ENCODE measurements at places on chromosomes 1 and 21. TPM values are rescaled to one million over a fixed set of nuclear protein-coding genes. Genes with fewer than 3 reads are reported as not detected.

ITLN1 gene
- polyA plus RNA-seq: 1.4 TPM

NMNAT1 gene
- 26.7 TPM for polyA plus RNA-seq

TNNT2 gene
- 73.0 TPM for polyA plus RNA-seq

TRABD2B gene
- 29.5 TPM for polyA plus RNA-seq

ADAM30 gene
- not detected for polyA plus RNA-seq

C1orf94 gene
- polyA plus RNA-seq: not detected

RIPPLY3 gene
- 2.8 TPM for polyA plus RNA-seq

MPL gene
- polyA plus RNA-seq: 1.2 TPM

FMO3 gene
- polyA plus RNA-seq: 0.16 TPM

SIPA1L2 gene
- 40.8 TPM for polyA plus RNA-seq

CD1D gene
- polyA plus RNA-seq: 7.6 TPM

RUNX3 gene
- polyA plus RNA-seq: 0.62 TPM

MAP3K21 gene
- 30.9 TPM for polyA plus RNA-seq

BRINP2 gene
- polyA plus RNA-seq: 0.14 TPM

CXADR gene
- polyA plus RNA-seq: 38.4 TPM

GRCh38 chr1:38489844-38490270 lies 369.7 kb downstream of the RRAGC start:
- DNase-seq: no peak

DNA sequence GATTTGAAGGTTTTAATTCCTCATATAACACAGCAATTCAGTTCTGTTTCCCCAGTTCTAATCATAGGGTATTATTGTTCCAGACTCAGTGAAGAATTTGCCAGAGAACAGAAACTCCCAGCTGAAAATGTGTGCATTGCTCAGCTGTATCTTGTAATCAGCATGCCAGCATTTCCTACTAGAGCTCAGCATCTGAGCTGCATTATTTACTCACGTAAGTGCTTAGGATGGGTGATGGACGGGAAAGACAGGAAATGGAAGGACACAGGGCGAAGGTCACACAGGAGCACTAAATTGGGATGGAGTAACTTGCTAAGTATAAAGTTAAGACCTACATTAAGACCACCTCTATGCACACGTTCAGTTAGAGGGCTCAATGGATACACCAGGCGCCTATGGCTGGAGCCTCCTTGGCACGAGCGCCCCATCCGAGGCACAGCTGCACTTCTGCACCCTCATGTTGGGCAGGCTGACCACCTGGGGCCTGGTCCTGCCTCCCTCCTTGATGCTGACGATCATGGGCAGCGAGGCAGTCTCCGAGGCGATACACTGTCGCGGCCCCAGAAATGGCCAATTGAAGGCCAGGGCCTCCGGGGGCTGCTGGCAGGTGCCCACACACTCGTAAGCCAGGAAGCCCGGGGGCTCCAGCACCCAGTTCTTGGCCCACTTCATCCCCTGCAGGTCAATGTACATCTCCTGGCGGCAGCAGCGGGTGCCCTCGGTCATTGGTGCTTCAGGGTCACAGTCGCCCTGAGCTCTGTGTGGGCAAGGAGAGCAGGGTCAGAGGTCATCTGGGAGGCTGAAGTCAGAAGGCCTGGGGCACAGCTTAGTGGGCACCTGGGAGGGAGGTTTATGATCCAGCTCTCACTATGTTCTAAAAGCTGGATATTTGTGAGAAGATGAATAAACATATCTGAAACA lies 3.7 kb downstream of the LEFTY2 start:
- DNase-seq: no peak

DNA sequence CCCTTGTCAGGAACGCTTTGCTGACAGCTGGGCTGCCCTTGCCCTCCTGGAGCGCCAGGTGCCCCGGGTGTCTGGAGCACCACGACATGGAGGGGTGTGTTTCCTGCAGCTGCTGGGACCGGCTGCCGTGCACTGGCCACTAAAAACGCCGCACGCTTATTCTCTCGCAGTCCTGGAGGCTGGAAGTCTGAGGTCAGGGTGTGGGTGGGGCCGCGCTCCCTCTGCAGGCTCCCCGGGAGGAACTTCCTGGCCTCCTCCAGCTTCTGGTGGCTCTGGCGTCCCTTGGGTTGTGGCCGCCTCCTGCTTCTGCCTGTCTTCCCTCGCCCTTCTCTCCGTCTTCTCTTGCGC lies 28.0 kb upstream of the PLCH2 start:
- no peak for DNase-seq

GRCh38 chr1:125086611-125087010 lies 3901.8 kb downstream of the SRGAP2C start:
- DNase-seq: no peak

- DNase-seq: no peak
Measured at GRCh38 chr21:44927587-44928461, 7.1 kb upstream of the ITGB2 start.

DNA sequence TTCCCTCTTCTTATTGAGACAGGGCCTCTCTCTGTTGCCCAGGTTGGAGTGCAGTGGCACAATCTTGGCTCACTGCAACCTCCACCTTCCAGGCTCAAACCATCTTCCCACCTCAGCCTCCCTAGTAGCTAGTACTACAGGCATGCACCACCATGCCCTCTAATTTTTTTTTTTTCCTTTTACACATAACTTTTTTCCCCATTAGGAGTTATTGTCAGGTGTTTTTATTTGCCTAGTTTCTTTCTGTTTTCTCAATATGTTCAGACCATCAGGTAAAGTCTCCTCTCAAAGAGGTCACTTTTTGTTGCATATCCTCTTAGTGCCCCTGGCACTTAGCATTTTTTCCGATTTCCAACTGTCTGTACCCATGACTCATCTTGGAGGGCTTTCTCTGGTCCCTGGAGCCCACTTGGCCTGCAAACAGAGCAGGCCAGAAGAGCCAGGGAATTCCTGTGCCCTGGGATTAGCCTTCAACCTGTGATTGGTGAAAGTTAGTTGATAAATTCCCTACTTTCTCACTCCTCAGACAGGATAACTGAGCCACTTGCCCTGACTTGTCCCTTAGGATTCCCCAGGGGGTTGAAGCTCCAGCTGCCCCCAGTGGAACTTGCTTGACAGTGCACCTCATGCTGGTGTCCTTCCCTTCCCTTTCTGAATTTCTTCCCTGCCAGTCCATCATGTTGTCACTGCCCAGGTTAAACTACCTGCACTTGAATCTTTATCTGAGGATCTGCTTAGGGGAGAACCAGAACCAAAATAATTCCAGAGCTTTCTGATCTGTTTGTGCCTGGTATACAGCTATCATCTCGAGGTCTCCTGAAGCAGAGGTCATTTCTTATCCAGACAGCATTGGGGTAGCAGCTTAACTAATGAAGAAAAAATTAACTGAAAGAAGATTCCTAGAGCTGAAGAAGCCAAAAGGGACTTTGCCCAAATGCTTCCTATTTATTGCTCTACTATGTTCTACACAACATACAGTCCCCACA lies 2.4 kb downstream of the NTPCR start:
- no peak for DNase-seq

DNA sequence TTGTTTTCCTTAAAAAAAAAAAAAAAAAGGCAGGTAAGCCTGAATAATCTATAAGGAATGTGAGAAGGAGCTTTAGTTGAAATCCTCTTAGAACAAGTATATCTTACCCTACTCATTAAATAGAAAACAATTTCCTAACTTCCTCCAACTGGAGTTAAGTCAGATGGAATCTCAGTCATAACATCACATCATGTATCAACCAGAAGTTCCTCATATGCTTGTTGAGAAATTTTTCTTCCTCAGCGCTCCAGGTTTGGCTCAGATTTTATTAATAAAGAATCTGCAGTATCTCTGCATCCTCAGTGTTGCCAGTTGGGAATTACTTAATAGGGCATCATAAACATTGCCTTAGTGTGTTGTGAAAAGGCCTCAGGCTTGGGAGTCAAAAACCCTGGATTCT lies 37.6 kb downstream of the DUSP10 start:
- no peak for DNase-seq

GRCh38 chr1:95575291-95575690 lies 341.3 kb downstream of the RWDD3 start:
- DNase-seq: no peak

DNA sequence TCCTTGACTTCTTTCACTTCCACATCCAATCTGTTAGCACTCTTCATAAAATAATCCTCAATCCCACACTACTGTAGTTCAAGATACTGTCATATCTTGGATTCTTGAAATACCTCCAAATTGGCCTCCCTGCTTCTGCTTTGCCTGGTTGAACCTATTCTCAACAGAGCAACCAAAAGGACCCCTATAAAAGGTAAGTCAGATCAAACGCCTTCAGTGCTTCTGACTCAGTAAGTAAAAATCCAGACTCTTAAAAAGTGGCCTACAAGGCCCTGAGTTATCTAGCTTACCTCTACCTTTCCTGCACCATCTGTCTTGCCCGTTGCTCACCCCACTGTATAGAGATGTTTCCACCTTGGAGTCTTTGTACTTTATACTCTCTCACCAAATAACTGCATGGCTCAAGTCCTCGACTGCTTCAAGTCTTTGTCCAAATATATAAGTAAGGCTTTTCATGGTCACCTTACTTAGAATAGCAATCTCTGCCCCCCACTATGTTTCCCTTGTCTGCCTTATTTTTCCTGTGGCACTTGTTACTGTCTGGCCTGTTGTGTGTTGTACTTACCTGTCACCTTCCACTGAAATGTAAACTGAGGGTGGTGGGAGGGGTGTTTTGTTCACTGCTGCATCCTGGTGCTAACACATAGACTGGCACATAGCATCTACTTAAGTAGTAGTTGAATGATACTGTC lies 5.1 kb upstream of the PIGV start:
- DNase-seq: no peak

DNA sequence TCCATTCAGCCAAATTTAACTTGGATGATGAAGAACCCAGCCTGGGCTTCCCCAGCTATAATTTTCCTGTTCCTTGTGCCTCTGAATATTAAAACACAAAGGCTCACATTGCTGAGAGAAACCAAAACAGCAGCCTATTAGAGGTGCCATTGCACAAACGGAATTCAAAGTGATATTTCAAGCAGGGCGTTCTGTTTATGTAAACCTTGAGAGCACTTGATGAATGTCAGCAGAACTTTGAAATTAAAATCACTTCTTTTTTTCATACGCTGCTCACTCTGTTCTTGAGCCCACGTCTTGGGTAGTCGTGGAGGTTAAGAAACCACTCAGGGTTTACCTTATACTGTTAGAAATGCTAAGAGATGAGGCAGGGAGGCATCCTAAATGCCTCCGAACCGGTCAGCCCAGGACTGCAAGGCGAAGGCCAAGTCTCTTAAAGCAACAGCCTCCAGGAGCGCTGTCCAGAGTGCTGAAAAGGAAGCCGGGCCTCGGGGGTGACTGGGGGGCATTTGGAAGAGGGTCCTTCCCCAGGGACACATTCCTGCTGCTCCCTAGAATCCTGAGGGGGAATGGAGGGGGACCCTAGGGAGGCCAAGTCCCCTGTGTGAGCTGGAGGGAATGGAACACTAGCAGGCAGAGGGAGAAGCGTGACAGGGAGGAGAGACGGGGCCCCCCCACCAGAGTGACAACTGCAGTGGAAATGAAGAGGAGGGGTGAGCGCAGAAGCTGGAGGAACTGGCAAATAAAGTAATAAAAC lies 154.8 kb upstream of the VAMP3 start:
- no peak for DNase-seq

GRCh38 chr1:162310337-162310736 lies 66.3 kb downstream of the SPATA46 start:
- DNase-seq: no peak

DNA sequence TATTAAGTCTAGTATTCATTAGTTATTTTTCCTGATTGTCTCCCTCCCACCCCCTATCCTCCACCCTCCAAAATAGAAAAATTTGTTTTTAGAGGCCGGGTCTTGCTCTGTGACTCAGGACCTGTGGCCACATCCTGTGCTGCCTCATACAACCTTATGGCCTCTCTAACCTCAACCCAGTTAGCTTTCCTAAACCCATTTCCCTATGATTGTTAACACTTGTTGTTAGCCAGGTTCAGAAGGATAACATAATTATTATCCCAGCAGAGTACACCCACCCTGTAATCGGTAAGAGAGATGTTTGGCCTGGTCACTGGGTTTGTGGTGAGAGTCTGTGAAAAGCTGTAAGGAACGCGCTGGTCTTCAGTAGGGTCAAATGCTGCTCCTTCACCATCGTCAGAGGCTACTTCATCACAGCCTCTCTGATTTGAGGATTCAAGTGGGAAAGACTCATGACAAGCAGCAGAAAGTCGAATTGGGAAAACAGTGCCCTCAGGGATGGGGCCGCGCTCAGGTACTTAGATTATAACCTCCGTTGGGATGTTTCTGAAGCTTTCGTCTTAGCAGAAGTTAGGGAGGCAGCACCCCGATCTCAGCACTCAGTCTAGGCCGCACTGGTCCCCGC lies 35.9 kb upstream of the HMGN1 start:
- no peak for DNase-seq

- DNase-seq: no peak
Measured at GRCh38 chr1:222811671-222812070, 3.2 kb upstream of the DISP1 start.

GRCh38 chr1:58403894-58404293 lies 142.6 kb downstream of the OMA1 start:
- DNase-seq: no peak

GRCh38 chr1:193766329-193766728 lies 579.9 kb upstream of the B3GALT2 start:
- DNase-seq: no peak

DNA sequence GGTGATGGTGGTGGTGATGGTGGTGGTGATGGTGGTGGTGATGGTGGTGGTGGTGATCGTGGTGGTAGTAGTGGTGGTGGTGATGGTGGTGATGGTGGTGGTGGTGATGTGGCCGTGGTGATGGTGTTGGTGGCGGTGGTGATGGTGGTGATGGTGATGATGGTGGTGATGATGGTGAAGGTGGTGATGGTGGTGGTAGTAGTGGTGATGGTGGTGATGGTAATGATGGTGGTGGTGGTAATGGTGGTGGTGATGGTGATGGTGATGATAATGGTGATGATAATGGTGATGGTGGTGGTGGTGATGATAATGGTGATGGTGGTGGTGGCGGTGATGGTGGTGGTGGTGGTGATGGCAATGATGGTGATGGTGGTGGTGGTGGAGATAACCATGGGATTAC lies 6.8 kb upstream of the COL6A2 start:
- no peak for DNase-seq

DNA sequence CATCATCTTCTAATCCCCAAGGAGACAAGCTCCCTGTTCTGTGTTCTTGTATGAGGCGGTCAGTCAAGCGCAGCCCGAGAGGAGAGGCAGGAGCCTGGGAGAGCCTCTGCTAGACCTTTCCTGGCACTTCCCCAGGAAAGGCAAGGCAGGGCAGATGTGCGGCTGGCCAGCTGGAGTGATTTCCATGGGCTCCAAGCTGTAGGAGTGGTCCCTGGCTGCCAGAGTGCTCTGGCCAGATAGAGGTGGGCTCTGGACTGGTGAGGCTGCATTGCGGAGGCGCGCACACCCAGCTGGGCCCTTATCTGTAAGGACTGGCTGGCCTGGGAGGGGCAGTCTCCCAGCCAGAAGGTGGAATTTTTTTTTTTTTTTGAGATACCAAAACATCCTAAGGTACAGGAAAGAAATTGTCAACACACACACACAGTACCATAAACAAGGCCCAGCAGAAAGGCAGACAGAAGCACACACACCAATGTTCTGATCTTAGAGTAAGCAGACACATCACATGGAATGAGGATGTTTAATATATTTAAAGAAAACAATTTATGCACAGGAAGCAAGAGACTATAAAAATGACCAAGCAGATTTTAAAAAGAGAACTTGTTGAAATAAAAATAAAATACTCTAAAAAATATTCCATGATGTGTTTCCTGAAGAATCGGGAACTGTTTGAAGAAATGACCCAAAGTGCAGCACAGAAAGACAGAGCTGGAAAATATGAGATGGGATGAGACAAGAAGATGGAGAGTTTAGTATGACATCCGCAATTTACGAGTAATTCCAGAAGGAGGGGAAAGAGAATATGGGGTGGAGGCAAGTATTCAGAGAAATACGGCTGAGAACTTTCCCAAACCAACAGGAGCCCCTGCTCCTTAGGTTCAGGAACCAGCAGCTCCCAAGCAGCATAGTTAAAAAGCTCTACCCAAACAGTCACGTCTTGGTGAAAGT lies 13.4 kb downstream of the IBA57 start:
- DNase-seq: no peak
